Activated naive CD4-positive, alpha-beta T cell (primary cell): ENCODE measurements at places on chromosomes 5 and 9.

- DNase-seq: no peak
Measured at GRCh38 chr5:150540615-150541396, 32.9 kb downstream of the NDST1 start.

- no peak for DNase-seq
Measured at GRCh38 chr5:60023255-60023654, 129.7 kb upstream of the PDE4D start.

- DNase-seq: no peak
Measured at GRCh38 chr5:132073231-132074013, at the start of gene CSF2. CSF2 (plus strand) TSS chr5:132073789; CDS start chr5:132073824, 35 bp downstream.

GRCh38 chr5:168022446-168023169 lies 268.8 kb upstream of the WWC1 start:
- DNase-seq: no peak

- no peak for DNase-seq
Measured at GRCh38 chr5:124718380-124718789, 28.1 kb downstream of the ZNF608 start.

DNA sequence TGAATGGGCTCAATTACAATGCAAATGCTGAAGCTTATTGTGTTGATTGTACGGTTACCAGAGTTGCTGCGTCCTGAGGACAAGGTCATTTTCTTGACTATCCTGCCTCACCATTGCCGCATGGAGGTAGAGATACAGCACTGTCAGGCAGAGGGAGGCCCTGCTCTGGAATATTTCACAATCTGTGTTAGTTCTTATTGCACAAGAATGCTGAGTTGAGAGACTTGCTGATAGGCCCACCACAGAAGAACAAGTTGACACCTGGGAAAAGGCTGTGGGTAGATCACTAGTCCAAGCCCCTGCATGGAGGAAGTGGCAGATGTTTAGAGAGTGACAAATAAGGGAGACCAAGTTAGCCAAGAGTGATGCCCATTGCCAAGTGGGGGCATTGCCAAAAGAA lies 344.5 kb upstream of the ITGA1 start:
- DNase-seq: no peak

- no peak for DNase-seq
Measured at GRCh38 chr9:37908698-37909186, 4.8 kb upstream of the SLC25A51 start.

DNA sequence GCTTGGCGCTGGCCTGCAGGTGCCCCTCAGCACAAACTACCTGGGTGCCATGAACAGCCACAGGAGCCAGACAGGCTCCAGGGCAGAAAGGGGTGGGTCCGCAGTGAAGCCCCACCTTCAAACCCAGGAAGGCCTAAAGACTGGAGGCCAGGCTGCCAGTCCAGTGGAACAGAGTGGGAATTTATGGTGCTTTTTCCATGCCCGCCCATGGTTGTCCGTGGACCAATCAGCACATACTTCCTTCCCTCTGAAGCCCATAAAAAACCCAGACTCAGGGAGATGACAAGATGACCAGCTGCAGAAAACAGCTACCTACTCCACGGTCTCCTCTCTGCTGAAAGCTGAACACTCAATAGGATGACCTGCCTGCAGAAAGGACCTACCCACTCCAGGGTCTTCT lies 275.4 kb upstream of the ADRA1B start:
- no peak for DNase-seq

GRCh38 chr5:39948341-39948740 lies 523.6 kb upstream of the DAB2 start:
- DNase-seq: no peak

DNA sequence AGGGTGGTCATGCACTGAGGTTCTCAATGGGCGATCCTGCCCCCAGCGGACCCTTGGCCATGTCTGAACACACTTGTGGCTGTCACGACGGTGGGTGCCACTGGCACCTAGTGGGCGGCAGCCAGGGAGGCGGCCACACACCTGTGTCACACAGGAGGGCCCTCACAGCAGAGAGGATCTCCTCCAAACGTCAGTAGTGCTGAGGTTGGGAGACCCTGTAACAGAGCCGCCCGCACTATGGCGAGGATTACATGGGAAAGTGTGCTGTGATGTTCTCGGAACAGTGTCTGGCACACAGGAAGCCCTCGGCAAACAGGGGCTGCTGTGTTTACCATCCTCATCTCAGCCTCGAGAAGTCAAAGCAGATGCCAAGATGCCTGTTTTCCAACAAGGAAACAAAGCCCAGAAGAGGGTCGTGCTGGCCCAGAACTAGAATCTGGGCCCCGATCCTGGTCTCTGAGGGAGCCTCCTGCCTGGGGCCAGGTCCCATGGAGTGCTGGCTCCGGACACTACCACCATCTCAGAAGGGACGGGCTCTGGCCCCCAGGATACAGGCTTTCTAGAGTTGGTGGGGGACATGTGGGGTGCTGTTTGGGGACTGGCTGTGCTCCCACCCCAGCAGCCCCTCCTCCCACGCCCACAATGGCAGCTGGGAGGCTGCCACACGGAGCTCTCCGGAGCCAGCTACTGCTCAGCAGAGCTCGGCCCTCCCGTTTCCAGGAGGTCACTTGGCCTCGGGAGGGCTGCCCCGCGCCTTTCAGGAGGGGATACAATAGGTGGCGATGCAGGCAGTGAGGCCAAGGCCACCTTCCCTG lies 48.2 kb downstream of the DBH start:
- DNase-seq: no peak

- peak; percentile 53 for DNase-seq
Measured at GRCh38 chr9:78031444-78031892, at the start of gene GNAQ. GNAQ (minus strand) TSS chr9:78031811; CDS start chr9:78031235, 576 bp downstream.

GRCh38 chr5:151086905-151087360 lies 6.1 kb upstream of the TNIP1 start:
- DNase-seq: peak; percentile 24

DNA sequence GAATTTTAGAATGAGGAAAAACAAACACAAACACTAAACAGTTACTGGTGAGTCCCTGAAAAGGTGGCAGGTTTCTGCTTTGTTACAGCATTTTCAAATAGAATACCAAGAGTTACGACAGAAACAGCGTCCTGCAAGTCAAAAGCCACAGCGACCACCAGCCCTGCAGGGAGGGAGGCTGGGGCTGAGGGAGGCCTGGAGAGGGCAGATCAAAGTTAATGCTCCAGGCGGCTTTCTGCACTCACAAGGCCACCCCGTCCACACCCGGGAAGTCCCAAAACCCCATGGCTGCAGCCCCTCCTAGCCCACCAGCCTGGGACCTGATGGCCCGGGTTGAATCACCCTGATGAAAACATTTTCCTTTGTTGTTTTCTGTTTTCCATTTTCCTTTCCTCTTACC lies 29.3 kb downstream of the COL23A1 start:
- DNase-seq: no peak

DNA sequence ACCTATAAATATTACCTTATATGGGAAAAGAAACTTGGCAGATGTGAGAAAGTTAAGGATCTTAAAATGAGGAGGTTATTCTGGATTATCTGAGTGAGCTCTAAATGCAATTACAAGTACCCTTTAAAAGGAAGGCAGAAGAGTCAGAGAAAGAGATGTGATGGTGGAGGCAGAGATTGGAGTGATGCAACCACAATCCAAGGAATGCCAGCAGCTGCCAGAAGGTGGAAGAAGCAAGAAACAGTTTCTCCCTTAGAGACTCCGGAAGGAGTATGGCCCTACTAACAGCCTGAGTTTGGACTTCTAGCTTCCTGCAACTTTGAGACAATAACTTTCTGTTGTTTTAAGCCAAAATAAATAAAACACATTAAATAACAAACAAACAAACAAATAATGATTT lies 108.7 kb upstream of the PRLR start:
- DNase-seq: no peak

DNA sequence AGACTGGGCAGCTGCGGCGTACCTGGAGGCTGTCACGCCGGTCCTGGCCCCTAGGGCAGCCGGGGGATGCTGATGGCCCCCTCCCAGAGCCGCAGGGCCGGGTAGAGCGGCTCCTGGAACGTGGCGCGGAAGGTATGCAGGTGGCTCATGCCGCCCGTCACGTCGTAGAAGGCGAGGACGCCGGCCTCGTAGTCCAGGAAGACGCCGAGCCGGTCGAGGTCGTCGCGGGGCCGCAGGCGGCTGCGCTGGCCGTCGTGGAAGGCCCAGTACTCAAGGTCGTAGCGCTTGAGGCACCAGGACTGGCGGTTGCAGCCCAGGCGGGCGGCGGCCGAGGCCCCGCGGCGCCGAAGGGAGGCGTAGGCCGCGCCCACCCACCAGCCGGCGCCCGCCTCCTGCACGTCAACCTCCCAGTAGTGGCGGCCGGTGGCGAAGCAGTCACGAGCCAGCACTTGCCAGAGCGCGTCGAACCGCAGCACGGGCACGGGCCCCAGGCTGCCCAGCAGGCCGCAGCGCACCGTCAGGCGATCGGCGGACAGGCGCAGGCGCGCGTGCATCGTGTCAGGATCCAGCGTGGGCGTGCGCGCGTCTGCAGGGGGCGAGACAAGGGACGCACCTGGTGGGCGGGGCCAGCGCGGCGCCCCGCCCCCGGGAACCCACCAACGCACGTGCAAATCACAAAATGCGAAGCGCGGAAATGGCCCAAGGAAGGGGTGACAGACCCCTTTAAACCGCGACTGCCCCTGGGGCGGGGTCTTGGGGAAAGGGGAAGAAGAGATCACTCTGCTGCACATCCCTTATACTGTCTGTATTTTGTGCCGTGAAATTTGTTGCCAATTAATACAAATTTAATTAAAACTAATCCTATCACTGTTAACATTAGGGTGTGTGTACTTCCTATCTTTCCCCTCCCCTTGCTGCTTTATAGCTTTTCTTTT lies 31.2 kb downstream of the NANS start:
- no peak for DNase-seq

GRCh38 chr9:93183131-93183662 lies 742 bp upstream of the WNK2 start:
- DNase-seq: no peak

DNA sequence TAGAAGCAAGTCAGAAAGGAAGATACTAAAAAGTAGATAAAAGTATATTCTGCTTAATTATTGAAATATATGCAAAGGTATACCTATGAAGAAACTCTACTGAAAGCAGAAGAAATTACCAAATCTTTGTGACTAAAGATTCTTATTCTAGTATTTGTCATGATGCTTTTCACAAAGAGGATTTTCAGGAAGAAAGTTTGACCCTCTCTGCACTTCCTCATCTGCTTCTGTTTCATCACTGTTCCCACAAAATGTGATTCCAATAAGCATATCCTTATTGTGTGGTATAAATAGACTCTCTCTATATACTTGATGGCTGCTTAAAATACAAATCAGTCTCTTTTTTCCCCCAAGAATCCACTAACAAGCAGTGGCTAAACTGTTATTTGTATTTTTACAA lies 2139.6 kb upstream of the ACO1 start:
- DNase-seq: no peak

DNA sequence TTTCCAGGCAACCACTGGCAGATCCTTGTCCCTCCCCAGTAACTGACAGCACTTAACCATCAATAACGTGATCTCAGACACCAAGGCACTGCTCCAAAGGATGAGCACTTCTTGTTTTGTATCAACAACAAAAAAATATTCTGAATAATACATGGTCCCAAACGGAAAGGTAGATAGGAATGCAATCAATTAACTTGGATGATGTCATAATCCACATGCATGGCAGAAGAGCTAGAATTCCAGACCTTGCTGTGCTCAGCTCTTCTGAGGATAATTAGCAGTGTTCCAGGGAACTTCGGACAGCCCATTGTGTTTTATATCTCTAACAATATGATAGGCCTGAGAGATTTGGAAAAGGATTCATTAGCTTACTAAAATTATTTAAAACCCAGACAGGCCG lies 288.4 kb upstream of the PCSK5 start:
- DNase-seq: no peak

DNA sequence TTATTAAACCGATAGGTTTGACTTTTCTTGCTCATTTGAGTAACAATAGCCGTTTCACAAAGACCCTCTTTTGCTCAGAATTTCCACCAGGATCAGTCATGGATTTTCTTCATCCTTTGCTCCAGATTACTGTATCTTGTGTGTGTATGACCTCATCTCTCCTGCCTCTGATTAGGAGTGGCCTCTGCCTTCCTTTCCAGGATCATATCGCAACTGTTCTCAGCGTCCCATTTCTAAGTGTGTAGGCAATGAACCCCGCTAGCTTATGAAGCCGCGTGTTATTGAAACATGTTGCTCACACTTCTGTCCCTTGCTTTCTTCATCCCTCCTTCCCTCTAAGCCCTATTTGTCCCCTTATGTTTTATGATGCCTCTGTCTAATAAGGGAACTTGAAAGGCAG lies 169.8 kb upstream of the RPS23 start:
- no peak for DNase-seq

DNA sequence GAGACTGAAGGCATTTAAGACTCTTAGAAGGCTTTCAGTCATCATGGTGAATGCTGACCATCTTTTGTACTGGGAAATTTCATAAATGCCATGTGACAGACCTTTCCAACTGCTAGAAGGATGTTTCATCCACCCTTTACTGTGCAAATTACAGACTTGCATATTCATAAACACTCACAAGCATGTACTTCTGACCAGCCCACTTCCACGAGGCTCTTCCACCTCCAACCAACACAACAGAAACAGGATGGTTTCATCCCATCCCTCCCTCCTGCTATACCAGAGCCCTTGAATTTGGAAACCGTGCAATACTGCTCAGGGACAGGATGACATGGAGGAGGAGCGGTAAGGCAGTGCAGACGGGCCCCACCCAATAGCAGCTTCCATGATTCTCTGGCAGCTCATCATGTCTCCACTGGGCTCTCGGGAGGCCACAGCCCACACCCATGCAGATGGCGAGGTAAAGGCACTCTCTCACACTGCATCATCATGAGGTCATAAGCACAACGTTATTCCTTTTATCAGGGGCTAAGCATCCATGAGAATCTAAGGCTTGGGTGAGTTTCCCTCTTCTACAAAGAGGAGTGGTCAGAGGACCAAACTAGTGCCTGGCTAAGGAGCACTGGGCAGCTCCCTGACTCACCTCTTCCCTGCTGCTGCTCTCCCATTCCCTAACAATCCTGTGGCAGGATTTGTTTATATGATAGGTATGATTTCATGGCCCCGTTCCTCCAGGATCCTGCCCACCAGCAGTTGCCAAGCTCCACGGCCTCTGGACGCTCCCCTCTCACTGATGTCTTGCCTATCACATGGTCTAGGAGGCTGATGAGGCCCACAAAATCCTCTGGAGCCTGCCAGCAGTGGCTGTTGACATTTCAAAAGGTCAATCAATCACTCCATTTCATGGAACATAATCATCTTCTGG lies 94.4 kb upstream of the FSTL4 start:
- DNase-seq: no peak
